C1 segment of cervical spinal cord (tissue), 14 donors: ENCODE measurements at places on chromosomes 5 and 9.

DNA sequence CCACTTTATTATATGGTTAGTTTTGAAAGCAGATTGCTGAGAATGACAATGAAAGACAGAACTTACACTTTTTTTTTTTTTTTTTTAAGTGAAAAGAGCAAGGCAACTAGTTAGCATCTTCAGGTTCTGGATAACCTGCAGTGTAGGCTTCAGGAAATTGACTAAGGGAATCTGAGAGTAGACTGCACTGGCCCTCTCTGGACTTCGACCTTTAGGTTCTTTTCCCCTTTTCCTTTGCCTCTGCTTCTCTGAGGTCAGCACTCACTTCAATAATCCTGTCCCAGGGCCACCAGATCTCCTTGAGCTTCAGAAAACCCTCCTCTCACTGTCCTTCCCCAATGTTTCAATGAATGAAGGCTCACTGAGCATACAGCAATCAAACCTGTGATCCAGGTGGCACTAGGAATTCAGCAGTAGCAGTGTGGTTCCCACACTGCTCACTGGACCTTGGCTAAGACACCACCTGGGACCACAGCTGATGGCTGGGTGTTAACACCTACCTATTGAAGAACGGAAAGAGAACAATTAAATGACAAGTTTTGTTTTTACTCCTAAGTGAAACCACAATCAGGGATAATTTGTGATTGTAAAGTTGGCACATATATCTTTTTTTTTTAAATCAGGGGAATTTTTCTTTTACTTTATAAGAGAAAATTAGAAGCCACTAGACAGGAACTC, 85.8 kb upstream of the IL6ST start:
- no peak for DNase-seq

- DNase-seq: no peak
Observed at GRCh38 chr5:175847503-175847902, 23.9 kb upstream of the CPLX2 start.

DNA sequence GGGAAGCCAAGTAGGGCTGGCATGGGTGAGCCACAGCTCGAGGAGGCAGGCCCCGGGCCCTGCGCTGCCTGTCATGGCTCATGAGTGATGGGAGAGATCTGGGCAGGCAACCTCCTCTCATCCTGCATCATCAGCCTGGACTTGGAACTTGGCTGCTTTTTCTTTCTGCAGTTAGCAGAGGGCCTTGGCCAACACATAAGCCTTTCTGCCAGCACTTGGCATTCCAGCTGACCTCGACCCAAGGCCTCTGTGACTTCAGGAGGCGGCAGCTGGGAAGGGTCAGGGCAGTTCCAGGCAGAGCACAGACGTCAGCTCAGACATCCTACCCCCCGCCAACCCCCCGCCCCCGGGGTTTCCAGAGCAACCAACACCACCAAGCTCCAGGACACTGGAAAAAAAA, 7.6 kb downstream of the S1PR3 start:
- DNase-seq: no peak

- DNase-seq: no peak
Observed at GRCh38 chr9:135840107-135840506, 67.2 kb downstream of the CAMSAP1 start.

GRCh38 chr5:32302835-32303754, 9.6 kb downstream of the MTMR12 start:
- no peak for DNase-seq

DNA sequence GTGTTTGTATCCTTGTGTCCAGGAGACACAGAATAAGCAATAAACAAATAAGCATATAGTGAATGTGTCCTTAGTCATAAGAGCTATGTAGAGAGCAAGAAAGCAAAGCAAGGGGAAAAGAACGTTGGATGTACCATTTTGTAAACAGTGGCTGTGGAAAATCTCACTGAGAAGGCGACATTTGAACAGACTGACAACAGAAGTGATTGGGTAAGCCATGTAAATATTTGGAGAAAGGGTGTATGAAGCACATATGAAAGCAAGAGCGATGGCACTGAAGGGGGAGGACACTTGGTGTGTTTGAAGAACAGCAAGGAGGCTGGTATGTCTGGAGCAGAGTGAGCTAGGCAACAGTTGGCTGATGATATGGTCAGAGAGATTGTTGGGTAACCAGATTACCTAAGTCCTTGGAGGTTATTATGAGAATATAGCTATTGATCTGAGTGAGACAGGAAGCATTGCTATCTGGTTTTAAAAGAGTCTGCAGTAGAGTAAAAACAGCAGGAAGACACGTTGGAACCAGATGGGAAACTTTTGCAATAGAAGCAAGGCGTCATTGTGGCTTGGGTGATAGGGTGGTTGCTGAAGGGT, 115.5 kb upstream of the IL7R start:
- no peak for DNase-seq

GRCh38 chr9:134149380-134149779, 13.5 kb downstream of the WDR5 start:
- DNase-seq: no peak

DNA sequence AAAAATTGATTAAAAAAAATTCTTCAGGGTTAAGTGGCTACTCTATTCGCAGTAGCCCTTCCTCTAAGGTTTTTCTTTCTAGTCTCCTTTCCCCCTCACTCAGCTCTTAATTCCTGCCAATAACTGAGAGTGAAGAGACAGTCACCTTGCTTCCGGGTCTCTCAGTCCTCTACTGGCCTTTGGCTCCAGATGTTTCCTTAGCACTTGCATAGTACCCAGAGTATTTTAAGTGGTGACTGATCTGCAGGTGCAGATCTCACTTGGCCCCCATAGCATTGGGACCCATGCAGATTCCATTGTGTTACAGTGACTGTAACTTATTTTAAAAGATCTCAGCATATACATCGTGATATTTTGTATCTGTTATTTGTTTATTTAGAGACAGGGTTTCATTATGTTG, 66.2 kb downstream of the GCNT1 start:
- no peak for DNase-seq

GRCh38 chr5:18395126-18396110, 761.2 kb downstream of the TAF11L14 start:
- DNase-seq: no peak

DNA sequence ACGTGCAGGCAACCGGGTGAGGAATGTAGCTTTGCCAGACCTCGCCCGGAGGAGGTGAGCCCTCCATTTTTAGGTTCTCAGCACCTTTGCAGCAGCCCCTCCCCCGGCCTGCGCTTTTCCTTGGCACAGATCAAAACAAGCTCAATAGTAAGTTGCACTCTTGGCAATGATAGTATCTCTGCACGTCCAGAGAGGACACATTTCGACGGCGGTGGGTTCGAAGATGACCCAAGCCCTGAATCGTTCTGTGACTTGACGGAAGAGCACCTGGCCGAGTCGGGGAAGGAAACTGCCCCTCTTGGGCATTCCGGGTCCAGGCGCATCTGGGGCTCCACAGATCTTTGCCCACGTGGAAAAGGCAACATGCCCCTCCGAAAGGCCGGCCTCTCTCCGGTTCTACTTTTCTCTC, 904 bp downstream of the GDNF start:
- DNase-seq: no peak

- DNase-seq: peak; percentile 78
Observed at GRCh38 chr5:141821430-141821925, 56.7 kb downstream of the PCDH1 start.

DNA sequence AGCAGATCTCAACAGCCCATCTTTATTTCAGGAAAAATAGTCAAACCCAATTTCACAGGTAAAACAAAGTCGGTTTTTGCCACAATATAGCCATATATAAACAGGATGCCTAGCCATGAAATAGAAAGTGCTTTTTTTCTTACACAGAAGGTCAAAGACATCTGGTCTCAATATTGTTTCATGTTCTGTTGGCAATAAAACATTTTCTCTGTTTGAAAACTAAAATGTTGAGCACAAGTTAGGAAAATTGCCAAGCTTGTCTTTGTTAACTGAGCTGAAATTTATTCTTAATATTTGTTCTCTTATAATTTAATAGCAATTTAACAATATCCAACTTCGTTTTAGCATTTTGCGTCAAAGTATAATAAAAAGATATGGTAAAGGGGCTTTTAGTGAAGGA, 673.4 kb downstream of the DTWD2 start:
- DNase-seq: no peak

GRCh38 chr9:91658513-91659105, 235.0 kb upstream of the NFIL3 start:
- DNase-seq: no peak

DNA sequence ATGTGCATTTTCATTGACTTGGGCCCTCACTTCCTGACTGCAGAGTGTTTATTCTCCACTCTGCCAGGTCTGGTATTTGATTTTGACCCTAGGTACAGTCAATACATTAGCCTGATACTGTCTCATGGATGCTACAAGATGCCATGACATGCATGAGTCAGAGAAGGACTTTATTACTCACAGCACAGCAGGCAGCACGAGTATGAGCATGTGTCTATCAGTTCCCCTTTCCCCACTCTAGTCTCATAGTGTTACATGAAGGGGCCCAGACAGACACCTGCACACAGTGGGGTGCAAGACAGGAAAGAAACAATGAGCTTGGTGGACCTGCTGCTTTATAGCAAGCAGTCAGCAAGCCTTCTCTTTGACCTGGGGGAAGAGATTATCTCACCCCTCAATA, 19.6 kb downstream of the ITGA2 start:
- DNase-seq: no peak

DNA sequence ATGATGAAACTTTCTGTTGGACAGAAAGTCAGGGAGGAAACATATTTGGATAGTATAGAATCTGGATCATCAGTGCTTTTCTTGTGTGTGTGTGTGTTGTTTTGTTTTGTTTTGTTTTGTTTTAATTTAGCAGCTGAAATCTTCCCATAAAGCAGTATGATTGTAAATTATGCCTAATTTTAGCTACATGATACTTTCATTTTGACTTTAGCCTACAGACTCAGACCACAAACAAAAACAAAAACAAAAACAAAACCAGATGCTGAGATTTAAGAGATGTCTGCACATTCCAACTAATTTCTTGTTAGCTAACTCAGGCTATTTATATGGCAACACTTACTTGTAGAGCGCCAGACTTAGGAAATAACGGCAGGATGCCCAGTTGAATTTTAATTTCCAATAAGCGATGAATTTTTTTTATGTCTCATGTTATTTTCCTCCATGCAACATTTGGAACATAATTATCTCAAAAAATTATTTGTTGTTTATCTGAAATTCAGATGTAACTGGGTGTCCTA, 119.5 kb upstream of the TRPC7 start:
- no peak for DNase-seq

DNA sequence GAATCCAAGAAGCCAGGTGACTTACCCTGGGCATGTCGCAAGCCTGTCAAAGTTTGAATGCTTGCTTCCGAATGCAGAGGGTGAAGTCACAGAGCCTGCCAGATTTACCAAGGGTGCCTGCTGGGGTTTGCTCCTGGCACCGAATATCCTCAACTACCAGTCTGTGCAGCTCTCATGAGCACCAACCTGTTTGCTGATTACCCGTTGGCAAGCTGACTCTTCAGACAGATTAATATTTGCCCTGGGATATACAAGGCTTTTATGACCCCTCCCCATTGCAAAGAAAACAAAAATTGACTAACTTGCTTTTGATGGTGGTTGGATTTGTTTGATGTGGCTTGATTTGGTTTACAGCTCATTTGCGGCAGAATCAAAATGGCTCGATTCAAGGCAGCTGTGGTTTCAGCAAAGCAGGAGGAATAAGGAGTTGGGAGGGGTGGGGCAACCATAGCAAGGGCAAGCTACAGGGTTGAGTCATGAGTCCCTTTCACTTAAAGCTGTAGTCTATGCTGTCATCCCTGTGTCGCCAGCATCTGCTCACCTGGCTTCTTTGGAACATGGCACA, 82.3 kb upstream of the AGXT2 start:
- DNase-seq: no peak

- no peak for DNase-seq
Observed at GRCh38 chr5:63535840-63536602, 426.2 kb downstream of the HTR1A start.

GRCh38 chr5:118439831-118440230, 548.5 kb downstream of the DTWD2 start:
- DNase-seq: no peak

DNA sequence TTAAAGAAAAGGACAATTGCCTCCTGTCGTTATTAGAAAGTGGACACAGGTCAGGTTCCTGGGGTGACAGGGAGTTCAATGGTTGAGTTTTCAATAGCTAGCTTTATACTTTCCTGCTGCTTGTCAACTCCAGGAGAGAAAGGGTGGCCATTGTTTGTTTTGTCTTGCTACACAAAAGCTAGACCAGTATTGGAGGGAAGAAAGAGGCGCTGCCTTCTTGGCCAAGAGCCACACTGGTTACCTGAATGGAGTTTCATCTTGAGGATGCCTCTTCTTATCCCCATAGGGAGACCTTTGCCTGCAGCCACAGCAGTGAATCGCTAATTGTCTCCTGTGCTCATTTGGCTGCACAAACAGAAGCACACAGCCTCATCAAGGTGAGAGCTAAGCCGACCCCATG, 279.4 kb upstream of the GRIA1 start:
- no peak for DNase-seq

DNA sequence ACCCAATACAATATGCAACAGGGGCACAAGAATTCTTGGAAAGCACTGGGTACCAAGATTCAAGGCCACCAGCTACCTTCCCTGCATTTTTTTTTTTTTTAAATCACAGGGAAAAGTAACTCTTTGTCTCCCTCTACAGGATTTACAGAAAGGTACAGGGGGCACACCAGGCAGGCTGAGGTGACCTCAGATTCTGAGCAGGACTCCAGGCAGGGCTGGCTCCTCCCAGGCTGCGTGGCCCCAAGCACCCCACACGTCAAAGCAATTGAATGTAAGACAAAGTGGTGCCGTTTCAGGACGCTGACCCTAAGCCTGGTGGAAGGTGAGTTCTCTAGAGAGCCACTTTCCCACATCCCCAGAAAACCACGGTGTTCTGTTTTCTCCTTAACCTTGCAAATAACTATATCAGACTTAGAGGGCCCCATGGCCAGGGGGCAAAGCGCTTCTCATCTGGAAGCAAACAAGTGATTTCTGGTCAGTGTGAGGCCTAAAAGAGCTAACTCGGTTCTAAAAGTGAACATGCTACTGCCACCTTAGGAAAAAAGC, 222.6 kb downstream of the ROR2 start:
- DNase-seq: no peak

- no peak for DNase-seq
Observed at GRCh38 chr5:523441-524222, 617 bp downstream of the SLC9A3 start.

GRCh38 chr9:86632537-86632936, 278.3 kb upstream of the TUT7 start:
- DNase-seq: no peak

DNA sequence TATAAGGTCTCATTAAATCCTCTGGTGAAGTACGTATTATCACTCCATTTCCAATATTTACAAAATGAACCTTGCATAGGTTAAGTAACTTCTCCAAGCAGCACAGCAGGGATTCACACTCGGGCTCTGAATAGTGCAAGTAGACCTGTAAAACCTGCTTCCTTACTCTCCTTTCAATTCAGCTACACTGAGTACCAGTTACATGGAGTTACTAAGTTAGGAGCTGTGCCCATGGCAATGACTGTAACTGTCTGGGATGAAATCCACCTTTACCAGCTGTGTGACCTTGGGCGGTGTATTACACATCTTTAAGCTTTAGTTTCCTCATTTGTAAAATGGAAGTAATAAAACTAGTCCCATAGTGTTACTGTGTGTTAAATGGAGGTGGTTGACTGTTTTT, 15.9 kb upstream of the MOB3B start:
- DNase-seq: no peak
